T-cell (primary cell): ENCODE measurements at places on chromosomes 12 and 14. TPM values are rescaled to one million over a fixed set of nuclear protein-coding genes. Genes with fewer than 3 reads are reported as not detected.

GRCh38 chr12:90969851-90970250 lies 14.9 kb upstream of the CCER1 start:
- DNase-seq = no peak

GRCh38 chr12:85016413-85016812 lies 19.7 kb downstream of the TSPAN19 start:
- DNase-seq = no peak

The PYGL gene
- total RNA-seq = 0.49 TPM

The NKX2-1 gene
- 0.23 TPM for total RNA-seq

GRCh38 chr12:27399074-27399473 lies 47.5 kb upstream of the SMCO2 start:
- DNase-seq = no peak

The TSPAN19 gene
- not detected for total RNA-seq

DNA sequence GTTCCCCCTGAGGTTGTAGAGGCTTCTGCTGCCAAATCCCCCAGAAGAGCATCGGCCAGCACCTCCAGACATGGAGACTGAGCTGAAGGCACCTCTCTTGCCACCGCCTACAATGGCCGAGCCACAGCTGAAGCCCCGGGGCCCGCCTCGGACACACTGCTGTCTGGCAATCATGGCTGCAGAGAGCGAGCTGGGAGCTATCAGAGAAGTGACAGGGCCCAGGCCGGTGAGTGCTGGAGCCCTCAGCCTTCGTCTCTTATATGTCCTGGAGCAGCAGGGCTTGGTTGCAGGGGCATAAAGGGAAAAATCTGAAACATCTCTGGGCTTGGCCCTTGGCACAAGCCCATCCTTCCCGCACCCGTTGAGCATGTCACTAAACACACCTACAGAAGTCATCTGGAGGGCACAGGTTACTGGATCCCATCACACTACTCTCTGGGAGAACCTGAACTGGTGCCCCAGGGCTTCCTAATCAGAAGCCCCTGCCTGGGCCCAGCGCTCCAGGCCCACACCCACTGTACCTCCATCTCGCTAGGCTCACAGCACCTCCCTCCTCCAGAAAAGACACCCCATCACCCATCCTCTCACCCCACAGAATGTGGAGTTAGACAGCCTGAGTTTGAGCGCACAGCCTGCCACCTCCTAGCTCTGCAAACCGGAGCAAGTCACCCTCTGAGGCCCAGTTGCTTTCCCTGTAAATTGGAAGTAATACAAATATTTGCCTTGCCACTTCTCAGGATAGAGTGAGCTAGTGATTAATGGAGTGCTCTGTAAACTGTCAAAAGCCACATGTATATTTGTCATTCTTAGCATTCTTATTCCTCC lies at the start of gene KRT4:
Gene KRT4, minus strand, starts transcription at position 232 of the 825 bp plus-strand sequence. Its CDS starts 58 bp downstream, at position 174.
- DNase-seq = no peak

DNA sequence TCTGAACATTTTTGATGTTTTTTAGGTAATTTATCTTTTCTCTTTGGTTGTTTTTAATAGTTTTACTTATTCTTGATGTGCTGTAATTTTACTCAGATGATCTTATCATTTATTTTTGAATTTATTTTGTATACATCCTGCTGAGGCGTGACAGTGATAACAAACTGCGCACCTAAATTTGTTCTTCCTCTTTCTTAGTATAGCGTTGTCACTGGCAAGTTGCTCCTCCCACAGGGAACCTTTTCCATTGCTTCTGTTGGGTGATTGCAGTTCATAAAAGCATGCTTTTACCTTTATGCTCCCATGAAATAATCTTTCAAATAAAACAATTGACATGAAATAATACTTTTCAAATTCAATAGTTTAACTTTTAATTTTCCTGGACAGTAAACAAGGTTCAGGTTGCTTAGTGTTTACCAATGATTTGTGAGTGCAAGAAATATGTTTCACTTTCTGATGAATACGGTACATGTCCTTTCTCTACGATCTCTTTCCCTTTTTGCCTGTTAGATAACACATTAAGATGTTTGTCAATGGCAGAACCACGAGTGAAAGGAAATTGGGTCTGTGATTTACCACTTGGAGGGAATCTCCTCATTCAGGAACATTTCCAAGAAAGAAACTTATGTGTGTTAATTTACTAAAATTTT lies 223.3 kb downstream of the CCDC91 start:
- DNase-seq = no peak

GRCh38 chr12:32296567-32296966 lies 102.8 kb upstream of the FGD4 start:
- DNase-seq = no peak

DNA sequence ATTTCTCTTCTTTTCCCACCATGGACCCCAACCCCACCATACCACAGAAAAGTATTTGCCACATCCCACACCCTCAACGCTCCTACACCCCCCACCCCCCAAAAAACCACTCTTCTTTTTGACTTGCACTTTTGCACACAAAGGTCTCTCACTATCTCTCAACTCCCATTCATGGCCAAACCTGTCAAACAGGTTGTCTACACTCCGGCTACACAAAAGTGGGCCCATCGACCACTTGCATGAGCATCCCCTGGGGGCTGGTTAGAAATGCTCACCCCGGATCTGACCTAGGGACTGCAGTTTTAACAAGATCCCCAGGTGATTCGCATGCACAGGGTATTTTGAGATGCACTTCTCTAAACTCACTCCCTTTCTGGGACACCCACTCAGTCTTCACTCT lies 248.2 kb downstream of the DPF3 start:
- no peak for DNase-seq

The SERPINA4 gene
- total RNA-seq = 0.22 TPM

The CNTN1 gene
- total RNA-seq = not detected

- DNase-seq = no peak
Observed at GRCh38 chr12:126342866-126343265, 1277.6 kb downstream of the AACS start.

DNA sequence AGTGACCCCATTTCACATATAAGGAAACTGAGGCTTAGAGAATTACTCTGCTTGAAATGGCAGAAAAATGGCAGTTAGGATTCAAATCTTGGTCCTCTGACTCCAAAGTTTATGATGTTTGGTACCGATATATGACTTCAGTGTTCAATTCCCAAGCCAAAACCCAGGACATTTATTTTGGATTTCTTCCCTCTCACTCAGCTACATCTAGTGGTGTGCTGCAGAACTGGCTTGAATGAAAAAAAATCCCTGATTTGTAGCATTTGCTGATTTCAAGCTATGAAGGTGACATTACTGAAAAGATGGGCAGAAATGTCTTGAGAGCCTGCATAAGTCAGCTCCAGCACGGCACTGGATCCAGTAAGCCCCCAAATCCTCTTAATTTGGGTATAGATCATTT lies 106.4 kb downstream of the EFCAB11 start:
- DNase-seq = no peak

The SP1 gene
- total RNA-seq = 96.6 TPM

GRCh38 chr14:77529963-77530362 lies 31.3 kb upstream of the ISM2 start:
- no peak for DNase-seq

DNA sequence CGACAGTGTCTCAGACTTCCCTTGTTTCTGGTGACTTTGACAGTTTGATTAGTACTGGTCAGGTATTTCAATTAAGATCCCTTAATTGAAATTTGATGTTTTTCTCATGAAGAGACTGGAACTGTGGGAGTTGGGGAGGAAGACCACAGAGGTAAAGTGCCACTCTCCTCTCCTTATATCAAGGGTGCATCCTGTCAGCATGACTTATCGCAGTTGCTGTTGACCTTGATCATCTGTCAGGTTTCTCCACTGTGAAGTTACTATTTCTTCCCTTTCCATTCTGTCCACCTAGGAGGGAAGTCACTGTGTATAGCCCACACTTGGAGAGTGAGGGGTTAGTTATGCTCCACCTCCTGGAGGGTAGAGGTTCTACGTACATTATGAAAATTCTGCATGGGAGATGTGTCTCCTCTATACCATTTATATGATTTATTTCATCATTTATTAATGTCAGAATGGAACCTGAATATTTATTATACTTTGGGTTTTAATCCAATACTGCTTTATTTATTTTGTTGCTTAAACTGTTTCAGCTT lies 40.3 kb upstream of the SMOC1 start:
- DNase-seq = no peak

The SLC16A7 gene
- total RNA-seq = 54.6 TPM

GRCh38 chr14:96109596-96110355 lies 70.6 kb downstream of the C14orf132 start:
- no peak for DNase-seq

GRCh38 chr12:47939009-47939601 lies 24.3 kb upstream of the TMEM106C start:
- DNase-seq = no peak

The MYH6 gene
- not detected for total RNA-seq

The ATL1 gene
- 1.2 TPM for total RNA-seq

DNA sequence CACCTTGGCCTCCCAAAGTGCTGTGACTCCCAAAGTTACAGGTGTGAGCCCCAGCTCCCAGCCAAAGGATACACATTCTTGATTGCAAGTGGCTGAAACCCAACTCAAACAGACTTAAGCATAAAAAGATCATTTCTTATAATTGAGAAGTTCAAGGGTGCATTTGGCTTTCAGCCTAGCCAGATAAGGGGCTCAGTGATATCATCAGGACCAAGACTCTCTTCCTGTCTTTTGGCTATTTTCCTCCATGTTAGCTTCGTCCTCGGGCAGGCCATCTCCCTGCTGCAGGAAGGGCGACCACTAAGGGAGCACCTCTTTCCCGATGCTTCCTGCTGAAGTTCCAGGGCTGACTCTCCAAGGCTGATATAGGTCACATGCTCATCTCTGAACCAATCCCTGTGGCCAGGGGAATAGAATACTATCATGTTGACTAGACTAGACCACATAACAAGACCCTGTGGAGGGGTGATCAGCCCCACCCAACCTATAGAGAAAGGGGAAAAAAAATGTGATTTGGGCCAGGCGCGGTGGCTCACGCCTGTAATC lies 9.8 kb upstream of the KRT8 start:
- no peak for DNase-seq

DNA sequence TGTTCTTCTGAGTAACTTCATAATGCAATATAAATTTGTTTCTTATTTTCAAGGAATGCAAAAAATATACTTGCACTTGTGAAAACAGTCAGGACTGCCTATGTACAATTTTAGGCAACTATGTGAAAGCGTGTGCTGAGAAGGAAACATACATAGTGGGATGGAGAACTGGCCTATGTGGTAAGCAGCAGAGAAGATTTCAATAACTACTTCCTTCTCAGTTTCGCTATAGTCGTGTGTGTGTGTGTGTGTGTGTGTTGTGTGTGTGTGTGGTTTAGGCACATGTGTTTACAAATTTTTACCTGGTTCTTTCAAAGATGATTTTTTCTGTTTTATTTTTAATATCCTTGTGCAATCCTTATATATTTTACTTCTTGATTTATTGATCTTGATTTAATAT lies 211.8 kb downstream of the LRRK2 start:
- DNase-seq = no peak

DNA sequence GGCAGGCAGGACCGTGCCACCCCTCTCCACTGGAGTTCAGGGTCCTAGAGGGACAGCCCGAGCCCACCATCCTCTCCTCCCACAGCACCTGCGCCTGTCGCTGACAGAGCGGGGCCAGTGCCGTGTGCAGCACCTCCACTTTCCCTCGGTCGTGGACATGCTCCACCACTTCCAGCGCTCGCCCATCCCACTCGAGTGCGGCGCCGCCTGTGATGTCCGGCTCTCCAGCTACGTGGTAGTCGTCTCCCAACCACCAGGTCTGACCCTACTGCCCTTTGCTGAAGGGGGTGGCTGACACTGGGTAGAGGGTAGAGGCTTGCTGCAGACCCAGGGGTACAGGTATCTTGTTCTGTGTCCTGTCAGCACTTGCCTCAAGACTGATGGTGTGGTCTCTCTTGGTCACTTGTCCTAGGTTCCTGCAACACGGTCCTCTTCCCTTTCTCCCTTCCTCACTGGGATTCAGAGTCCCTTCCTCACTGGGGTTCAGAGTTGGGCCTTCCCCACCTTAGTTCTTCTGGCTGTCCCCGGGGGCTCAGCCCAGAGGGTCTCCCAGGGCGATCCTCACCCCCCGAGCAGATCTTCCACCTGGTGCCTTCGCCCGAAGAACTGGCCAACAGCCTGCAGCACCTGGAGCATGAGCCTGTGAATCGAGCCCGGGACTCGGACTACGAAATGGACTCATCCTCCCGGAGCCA lies 42.0 kb downstream of the SH2B3 start:
- DNase-seq = no peak

DNA sequence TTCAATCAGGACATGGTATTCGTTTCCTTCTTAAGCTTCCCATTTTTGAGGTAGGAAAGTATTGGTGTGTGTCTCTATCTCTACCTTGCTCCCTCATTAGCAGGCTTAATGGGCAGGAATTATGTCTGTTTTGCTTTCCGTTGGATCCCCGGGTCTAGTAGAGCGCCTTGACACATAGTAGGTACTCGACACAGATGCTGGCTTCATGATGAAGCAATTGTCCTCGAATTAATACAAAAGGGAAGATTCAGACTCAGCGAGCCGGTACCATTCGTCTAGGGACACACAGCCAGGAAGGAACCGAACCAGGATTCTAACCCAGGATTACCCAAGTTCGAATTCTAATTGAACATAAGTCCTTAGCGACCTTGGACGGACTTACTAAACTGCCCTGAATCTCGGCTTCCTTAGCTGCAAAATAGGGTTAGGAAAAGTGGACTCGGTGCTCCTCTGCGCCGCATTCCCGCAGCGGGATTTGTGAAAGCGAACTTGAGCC lies 496 bp upstream of the ISCU start:
- no peak for DNase-seq

GRCh38 chr12:27922531-27923139 lies 49.9 kb downstream of the PTHLH start:
- DNase-seq = no peak

The PRH2 gene
- total RNA-seq = not detected

- peak; percentile 90 for DNase-seq
Observed at GRCh38 chr12:124567673-124568373, 411 bp upstream of the NCOR2 start.

DNA sequence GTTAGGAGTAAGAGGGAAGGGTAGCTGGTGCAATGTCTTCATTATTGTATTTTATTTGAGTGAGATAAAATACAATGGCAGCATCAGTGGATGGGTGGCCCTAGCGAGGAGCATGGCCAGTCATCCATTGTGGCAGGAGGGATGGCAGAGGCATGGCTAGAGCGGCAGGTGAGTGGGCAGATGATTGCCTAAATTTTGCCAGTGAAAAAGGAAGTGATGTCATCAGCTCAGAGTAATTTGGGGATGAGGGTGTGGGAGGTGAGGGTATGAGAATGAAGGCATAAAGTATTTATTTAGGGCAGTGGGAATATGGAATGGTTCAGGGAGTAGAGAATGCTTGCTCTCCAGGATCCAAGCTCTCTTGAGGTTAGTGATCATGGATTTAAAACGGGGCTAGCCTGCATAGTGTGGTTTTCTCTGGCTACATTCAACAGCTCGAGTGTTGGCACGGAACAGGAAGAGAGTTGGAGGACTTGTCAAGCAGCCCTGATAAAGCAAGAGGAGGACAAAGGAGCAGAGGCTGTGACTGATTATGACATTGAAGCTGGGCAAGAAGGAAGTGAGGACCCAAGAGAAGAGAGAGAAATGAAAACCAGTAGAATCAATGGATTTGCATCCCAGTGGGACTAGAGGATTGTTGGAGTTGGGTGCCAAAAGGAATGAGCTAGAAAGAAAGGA lies 18.7 kb upstream of the SERPINA6 start:
- DNase-seq = no peak
